ENCODE measurements at places on chromosomes 1 and 21. TPM values are rescaled to one million over a fixed set of nuclear protein-coding genes. Genes with fewer than 3 reads are reported as not detected.

MPZ gene
- 4.3 TPM for polyA plus RNA-seq

CFAP74 gene
- polyA plus RNA-seq, result 0.55 TPM

RNU1-1 gene
- not detected for polyA plus RNA-seq

SERINC2 gene
- 55.6 TPM for polyA plus RNA-seq

NTMT2 gene
- polyA plus RNA-seq, result not detected

CBS gene
- 48.3 TPM for polyA plus RNA-seq

C2CD4D gene
- polyA plus RNA-seq, result 0.22 TPM

PADI4 gene
- polyA plus RNA-seq, result 1.3 TPM

CSF1 gene
- polyA plus RNA-seq, result 8.4 TPM

Data from right renal pelvis (tissue), 4 donors.